ENCODE measurements at places on chromosomes 4 and X. TPM values are rescaled to one million over a fixed set of nuclear protein-coding genes. Genes with fewer than 3 reads are reported as not detected.
A peak's percentile ranks its signal among the peaks of the same experiment; 100 is the strongest.

DNA sequence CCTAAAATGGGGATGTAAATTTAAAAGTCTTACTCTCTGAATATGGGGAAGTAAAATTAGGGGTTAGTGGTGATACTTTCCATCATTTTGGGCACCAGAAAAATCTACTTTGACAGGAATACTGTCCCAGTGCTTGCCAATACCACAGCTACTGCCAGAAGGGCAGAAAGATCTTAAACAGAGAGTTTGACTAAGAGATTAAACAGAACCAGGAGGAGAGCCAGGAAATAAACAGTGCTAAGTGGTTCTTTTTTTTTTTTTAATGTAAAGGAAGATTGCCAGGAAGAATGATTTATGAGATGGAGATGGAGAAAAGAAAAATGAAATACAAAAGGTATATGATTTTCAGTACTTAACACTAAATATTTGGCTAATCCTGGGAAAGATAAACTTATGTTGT, 126.8 kb downstream of the RTL3 start:
- no peak for DNase-seq

GRCh38 chr4:170497689-170498088, 407.9 kb upstream of the AADAT start:
- no peak for DNase-seq

DNA sequence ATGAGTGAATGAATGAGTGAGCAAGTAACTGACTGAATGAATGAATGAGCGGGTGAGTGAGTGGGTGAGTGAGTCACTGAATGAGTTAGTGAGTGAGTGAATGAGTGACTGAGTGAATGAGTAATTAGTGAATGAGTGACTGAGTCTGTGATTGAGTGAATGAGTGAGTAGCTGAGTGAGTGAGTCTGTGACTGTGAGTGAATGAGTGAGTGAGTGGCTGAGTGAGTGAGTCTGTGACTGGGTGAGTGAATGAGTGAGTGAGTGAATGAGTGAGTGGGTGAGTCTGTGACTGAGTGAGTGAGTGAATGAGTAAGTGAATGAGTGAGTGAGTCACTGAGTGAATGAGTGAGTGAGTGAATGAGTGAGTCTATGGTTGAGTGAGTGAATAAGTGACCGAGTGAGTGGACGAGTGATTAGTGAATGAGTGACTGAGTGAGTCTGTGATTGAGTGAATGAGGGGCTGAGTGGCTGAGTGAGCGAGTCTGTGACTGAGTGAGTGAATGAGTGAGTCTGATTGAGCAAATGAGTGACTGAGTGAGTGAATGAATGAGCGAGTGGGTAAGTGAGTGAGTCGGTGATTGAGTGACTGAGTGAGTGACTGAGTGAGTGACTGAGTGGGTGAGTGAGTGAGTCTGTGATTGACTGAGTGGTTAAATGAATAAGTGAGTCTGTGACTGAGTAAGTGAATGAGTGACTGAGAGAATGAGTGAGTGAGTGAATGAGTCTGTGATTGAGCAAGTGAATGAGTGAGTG, 223.0 kb upstream of the PSAPL1 start:
- no peak for DNase-seq

DNA sequence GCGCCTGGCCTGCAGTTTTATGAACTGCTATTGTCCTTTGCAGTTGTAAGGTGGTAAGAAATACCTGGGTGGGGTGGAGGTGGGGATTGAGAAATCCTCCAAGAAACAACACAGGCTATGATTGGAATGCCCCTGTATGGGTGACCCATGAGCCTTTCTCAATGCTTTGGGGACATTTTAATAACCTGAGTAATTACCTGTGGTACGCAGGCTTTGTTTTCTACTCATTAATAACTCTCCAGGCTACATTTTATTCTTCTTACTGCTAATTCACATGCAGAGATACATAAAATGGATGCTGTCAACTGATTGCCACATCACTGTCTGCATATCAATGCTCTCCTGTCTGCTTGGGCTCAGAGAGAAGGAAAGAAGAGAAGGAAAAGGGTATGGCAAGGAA, 41.8 kb downstream of the PHEX start:
- DNase-seq: no peak

DNA sequence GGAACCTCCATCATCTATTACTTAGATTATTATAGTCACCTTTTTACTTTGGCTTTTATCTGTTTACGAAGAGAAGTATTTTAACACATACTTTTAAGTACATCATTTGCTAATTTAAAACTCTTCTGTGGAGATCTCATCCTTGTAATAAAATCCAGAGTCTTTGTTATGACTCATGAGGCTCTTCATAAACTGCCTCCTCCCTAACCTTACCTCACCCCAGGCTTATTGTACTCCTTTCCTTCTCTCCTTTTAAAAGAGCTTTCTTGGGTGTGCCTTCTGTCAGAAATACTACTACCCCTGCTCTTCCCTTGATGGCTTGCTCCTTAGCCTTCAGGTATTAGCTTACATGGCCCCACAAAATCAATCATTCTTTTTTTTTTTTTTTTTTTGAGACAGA, 6.6 kb downstream of the ARL9 start:
- no peak for DNase-seq

GRCh38 chrX:72026341-72027023, 105.2 kb downstream of the RTL5 start:
- DNase-seq: peak; percentile 8

DNA sequence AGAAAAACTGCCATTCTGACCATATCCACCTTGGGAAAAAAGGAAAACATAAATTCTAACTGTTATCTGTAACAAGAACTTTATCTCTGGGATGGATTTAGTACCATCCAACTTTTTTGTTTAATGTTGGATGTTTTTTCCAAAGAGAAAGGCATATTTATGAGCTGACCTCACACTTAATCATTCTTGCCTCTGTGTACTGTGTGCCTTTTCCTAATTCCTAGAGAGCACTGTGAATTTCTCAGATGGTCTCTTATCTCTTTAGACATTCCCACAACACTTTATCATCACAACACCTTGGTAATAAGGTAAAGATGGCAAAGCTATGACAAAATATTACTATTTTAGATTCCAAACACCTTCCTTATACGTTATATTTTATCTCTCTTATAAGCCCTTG, 126.2 kb downstream of the COL4A6 start:
- DNase-seq: no peak

DNA sequence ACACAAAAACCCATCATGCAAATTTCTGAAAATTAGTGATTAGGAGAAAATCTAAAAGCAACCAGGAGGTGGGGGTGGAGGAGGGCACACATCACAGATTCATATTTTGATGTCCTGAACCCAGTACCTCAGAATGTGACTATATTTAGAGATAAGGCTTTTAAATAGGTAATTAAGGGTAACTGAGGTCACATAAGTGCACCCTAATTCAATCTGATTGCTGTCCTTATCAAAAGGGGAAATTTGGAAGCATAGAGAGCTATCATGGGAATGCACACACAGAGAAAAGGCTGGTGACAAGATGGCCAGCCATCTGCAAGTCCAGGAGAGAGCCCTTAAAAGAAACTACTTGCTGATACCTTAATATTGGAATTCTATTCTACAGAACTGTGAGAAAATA, 281.8 kb upstream of the UGT8 start:
- DNase-seq: no peak

DNA sequence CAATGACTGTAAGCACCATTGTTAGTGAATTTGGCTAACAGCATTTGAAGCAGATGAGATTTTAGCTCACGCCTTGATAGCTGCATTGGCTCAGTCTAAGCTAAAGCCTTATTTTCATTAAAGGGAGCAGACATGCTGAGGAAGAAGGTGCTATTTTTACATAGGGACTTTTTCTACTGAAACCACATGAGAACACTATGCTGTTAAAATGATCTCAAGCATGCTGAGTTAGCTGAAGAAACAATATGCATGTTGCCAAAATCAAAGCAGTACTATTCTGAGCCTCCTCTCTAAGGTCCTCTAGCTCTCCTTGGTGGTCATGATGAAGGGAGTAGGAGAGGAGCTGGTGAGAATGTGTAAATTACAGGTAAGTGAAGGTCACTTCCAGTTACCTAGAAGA, 134.4 kb upstream of the JADE1 start:
- no peak for DNase-seq

DNA sequence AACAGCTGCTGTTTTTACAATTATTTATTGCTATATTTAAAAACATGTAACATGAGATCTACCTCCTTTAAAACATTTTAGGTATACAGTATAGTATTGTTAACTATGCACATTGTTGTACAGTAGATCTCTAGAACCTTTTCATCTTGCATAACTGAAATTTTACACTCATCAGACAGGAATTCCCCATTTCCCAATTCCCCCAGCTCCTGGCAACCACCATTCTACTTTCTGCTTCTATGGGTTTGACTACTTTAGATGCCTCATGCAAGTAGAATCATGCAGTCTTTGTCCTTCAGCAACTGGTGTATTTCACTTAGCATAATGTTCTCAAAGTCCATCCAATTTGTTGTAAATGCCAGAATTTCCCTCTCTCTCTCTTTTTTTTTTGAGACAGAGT, 9.7 kb upstream of the LSM6 start:
- DNase-seq: no peak

GRCh38 chrX:20452487-20452886, 185.8 kb upstream of the RPS6KA3 start:
- DNase-seq: no peak

GRCh38 chr4:158766434-158767044, 2.3 kb upstream of the FNIP2 start:
- DNase-seq: no peak

- DNase-seq: no peak
These were observed 30.5 kb downstream of the NHSL2 start for GRCh38 chrX:71941145-71941544.

Gene MAPK10
- polyA plus RNA-seq: not detected

Gene GABRG1
- polyA plus RNA-seq: not detected

Gene CHRDL1
- polyA plus RNA-seq: not detected

Gene PDLIM5
- 38.7 TPM for polyA plus RNA-seq

Gene CSAG1
- not detected for polyA plus RNA-seq

Gene POU4F2
- polyA plus RNA-seq: not detected

Gene HTN1
- polyA plus RNA-seq: not detected

Gene NHSL2
- polyA plus RNA-seq: 10.2 TPM

Measured in immature natural killer cell (primary cell).